ENCODE measurements at places on chromosomes 1 and 21. TPM values are rescaled to one million over a fixed set of nuclear protein-coding genes. Genes with fewer than 3 reads are reported as not detected.

PRKAA2 gene
- total RNA-seq: 2.1 TPM

PTGS2 gene
- total RNA-seq: 7.5 TPM

C8B gene
- not detected for total RNA-seq

TP73 gene
- 0.61 TPM for total RNA-seq

XCL2 gene
- total RNA-seq: not detected
